ENCODE measurements at places on chromosomes 5 and 9. TPM values are rescaled to one million over a fixed set of nuclear protein-coding genes. Genes with fewer than 3 reads are reported as not detected.

The PDE8B gene
- total RNA-seq: 0.82 TPM

- no peak for DNase-seq
Observed at GRCh38 chr5:33887268-33887667, 4.5 kb downstream of the ADAMTS12 start.

GRCh38 chr9:75200892-75201470 is 112.7 kb downstream of the OSTF1 start:
- DNase-seq: peak; percentile 25

DNA sequence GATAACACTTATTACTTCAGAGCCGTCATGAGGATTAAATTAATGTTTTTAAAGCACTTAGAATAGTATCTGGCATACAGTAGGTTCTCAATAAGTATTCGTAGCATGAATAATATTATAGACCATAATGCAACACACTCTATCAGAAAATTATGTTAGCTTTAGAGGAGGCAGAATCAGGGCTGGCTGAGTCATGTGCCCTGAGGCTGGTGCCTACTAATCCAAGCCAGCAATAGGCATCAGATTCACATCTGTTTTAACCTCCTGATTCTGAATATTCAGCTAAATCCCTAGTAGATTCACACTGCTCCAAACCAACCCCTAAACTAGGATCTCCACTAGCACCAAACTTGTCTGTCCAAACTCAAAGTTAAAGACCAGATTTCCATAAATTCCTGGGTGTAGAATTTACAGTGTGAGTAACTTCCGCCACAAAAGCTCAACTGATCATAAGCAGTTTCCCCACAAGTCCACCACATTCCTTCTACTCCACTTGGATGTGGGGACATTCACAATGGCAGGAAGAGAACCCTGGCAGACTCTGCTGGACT is 170.0 kb upstream of the DAPK1 start:
- peak; percentile 3 for DNase-seq

DNA sequence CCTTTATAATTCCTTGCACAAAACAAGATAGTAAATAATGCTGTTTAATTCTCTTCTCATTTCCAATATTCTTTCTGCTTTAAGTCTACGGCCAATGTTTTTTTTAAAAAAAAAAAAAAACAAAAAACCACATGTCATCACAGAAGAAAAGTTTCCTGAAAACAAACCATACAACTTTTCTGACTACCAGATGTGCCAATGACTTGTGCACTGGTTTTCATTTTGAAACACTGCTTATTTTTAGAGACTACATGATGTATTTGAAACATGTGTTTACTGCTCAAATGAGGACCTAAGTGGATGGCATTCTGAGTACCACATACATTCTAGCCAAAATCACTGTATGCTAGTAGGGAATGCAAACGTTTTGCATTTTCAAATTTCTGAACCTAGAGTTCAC is 167.9 kb downstream of the GLIS3 start:
- DNase-seq: no peak

The FOXI1 gene
- not detected for total RNA-seq

The RAB3C gene
- total RNA-seq: not detected

GRCh38 chr9:17229945-17230560 is 95.2 kb downstream of the CNTLN start:
- peak; percentile 43 for DNase-seq

DNA sequence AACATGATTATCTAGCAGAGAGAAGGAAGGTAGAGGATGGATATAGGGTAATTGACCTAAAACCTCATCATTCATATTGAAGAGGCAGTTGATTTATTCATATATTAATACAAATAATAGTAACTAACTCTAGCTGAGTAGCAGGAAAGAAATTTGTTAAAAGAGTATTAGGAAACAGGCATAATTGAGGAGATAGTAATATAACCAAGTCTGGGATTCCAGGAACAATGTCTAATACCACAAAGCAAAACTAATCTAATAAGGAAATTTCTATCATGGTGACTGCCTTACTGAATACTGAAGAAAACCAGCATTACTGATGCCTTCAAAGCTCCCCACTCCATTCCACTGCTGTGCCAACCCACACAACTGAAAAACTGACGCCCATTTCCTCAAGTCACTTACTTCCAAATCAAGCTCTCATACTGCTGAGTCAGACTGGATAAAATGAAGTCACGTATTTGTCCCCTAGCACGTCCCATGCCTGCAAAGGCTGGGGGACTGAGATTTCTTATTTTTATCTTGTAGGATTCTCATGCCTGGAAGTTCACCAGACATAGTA is 153.9 kb downstream of the SMC2 start:
- DNase-seq: no peak

The NREP gene
- 12.0 TPM for total RNA-seq

DNA sequence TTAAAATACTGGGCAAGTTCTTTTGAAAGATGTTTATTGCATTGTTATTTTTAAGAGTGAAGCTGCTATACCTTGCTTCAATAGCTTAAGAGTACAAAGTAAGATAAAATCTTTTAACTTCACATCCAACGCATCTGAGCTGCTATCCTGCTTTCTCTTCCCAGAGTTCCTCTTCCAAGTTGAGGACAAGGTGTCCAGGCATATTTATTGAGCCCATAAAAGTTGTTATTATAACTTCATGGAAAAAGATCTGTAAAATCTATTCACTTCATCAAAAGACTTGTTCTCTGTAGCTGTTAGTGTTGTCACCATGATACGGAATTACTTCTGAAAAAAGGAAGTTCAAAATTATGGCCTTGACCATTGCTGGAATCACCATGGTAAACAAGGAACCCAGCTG is 306.2 kb upstream of the ELAVL2 start:
- DNase-seq: no peak

- DNase-seq: no peak
Observed at GRCh38 chr9:120927269-120928014, 846 bp upstream of the TRAF1 start.

DNA sequence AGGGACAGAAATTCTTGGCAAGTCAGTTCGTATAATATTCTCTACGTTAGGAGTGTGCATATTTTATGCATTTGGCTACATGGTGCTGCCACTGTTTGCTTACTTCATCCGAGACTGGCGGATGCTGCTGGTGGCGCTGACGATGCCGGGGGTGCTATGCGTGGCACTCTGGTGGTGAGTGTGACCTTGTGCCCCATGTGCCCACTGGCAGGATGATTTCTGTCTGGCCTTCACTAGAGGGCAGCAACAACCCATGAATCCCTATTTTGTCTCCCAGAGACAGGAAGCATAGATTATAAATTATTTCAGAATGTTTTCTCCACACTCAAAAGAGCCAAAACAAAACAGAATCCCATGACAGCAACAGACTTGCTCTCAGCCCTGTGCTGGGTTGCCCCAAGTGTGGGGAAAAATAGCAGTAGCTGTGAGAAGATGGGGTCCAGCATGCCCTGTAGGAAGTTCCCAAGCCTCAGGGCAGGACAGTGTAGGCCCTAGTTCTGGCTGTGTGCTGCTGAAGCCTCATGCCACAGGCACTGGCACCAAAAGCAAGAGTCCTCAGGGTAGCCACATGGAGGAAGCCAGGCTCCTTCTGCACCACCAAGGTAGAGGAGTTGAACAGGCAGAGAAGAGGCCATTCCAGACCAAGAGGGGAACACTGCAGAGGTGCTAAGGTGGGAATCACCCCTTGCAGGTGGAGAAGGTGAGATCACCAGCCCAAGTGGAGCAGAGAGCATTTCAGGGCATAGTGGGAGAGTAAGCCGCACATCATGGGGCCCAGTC is 16.0 kb downstream of the SLC22A5 start:
- peak; percentile 75 for DNase-seq

The SMIM33 gene
- total RNA-seq: not detected

DNA sequence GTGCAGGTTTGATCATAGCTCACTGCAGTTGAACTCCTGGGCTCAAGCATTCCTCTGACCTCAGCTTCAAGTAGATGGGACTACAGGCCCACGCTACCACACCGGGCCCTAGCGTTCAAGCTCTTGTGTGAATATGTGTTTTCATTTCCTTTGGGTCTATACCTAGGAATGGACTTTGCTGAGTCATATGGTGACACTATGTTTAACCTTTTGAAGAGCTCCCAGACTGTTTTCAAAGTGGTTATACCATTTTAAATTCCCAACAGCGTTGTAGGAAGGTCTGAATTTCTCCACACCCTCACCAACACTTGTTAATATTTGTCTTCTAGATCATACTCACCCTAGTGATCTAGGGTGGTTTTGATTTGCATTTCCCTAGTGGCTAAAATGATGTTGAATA is 33.5 kb downstream of the FAF2 start:
- DNase-seq: peak; percentile 62

The PCDHGA3 gene
- 0.14 TPM for total RNA-seq
